ENCODE measurements at places on chromosomes 5 and 9. TPM values are rescaled to one million over a fixed set of nuclear protein-coding genes. Genes with fewer than 3 reads are reported as not detected.

The SRD5A1 gene
- 34.1 TPM for total RNA-seq

The SPAAR gene
- not detected for total RNA-seq

The GABRA6 gene
- total RNA-seq, result not detected

The SLU7 gene
- total RNA-seq, result 70.2 TPM

The SPARC gene
- total RNA-seq, result 14.9 TPM

The PHF24 gene
- 0.44 TPM for total RNA-seq

The MLANA gene
- not detected for total RNA-seq

The RNF183 gene
- 2.1 TPM for total RNA-seq

The ELOVL7 gene
- 4.0 TPM for total RNA-seq

The HTR1A gene
- not detected for total RNA-seq

The LCN15 gene
- total RNA-seq, result not detected
